Stimulated activated CD8-positive, alpha-beta memory T cell treated with anti-CD3 and anti-CD28 coated beads, Interleukin-7, amount 100 ng/mL, for 1 hour (primary cell): ENCODE measurements at places on chromosomes 2 and 18.

GRCh38 chr18:45328811-45329210, 286.5 kb upstream of the SLC14A2 start:
- no peak for DNase-seq

GRCh38 chr2:88265352-88266303, 95.5 kb downstream of the THNSL2 start:
- DNase-seq = no peak

GRCh38 chr2:179613701-179614100, 247.7 kb downstream of the ZNF385B start:
- no peak for DNase-seq

DNA sequence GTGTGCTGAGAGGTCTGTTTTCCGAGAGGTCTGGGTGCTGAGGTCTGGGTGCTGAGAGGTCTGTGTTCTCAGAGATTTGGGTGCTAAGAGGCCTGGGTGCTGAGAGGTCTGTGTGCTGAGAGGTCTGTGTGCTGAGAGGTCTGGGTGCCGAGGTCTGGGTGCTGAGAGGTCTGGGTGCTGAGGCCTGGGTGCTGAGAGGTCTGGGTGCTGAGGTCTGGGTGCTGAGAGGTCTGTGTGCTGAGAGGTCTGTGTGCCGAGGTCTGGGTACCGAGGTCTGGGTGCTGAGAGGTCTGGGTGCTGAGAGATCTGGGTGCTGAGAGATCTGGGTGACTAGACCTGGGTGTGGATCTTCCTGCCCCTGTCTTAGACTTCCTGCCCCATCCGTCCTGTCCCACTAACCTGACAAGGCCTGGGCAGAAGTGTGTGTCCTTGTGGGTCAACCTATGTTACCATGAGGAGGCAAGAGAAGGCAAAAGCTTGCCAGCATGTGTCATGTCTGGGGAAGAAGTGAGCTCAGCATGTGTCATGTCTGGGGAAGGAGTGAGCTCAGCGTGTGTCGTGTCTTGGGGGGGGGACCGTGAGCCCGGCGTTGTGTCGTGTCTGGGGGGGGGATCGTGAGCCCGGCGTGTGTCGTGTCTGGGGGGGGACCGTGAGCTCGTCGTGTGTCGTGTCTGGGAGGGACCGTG, 69.3 kb downstream of the KCNG2 start:
- no peak for DNase-seq

- no peak for DNase-seq
Observed at GRCh38 chr18:70920840-70921374, 632.1 kb downstream of the SOCS6 start.

DNA sequence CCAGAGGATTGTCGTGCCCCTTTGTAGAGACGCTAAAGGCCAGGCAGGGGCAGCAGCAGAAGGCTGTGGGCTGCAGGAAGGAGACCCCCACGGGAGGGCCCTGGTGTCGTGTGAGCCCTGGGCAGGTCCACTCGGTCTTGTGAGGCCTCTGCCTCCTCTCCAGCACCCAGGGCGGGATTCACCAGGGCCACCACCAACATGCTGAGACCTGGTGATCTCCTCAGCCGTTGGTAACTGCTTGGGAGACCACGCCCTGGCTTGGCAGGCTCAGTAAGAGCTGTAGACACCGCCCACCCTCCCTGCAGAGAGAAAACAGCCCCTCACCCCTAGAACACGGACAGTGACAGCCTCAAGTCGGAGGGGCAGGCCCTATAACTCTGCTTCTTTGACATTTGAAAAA, 21.1 kb downstream of the MBP start:
- DNase-seq = no peak

- DNase-seq = no peak
Observed at GRCh38 chr2:235286622-235287374, 207.0 kb upstream of the AGAP1 start.

GRCh38 chr2:124339709-124340108, 314.6 kb downstream of the CNTNAP5 start:
- DNase-seq = no peak
